Lower lobe of right lung (tissue), 2 donors: ENCODE measurements at places on chromosomes 4 and X. TPM values are rescaled to one million over a fixed set of nuclear protein-coding genes. Genes with fewer than 3 reads are reported as not detected.

The MAGEA2 gene
- total RNA-seq, result not detected

The BEND4 gene
- total RNA-seq, result 1.3 TPM

The SOWAHD gene
- total RNA-seq, result 9.6 TPM

The TMEM35A gene
- total RNA-seq, result 1.5 TPM

The XG gene
- total RNA-seq, result 0.41 TPM

The ADH7 gene
- 0.47 TPM for total RNA-seq

DNA sequence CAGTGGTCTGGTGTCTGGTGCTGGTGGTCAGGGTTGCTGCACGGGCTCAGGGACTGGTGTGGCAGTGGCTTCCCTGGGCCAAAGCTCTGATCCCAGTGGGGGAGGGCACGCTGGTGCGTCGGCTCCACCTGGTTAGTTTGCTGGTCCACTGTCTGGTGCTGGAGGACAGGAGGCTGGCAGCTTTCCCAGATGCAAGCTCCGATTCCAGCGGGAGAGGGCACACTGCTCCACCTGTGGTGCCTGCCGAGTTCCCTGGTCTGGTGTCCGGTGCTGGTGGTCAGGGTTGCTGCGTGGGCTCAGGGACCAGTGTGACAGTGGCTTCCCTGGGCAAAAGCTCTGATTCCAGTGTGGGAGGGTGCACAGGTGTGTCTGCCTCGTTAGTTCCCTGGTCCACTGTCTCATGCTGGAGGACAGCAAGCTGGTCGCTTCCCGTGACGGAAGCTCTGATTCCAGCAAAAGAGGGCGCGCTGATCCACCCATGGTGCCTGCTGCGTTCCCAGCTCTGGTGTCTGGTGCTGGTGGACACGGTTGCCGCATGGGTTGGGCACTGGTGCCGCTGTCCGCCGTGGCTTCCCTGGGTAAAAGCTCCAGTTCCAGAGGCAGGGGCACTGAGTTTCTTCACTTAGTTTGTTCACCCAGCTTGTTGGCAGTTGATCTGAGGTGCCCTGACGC is 5.8 kb downstream of the VMA21 start:
- peak; percentile 42 for DNase-seq

DNA sequence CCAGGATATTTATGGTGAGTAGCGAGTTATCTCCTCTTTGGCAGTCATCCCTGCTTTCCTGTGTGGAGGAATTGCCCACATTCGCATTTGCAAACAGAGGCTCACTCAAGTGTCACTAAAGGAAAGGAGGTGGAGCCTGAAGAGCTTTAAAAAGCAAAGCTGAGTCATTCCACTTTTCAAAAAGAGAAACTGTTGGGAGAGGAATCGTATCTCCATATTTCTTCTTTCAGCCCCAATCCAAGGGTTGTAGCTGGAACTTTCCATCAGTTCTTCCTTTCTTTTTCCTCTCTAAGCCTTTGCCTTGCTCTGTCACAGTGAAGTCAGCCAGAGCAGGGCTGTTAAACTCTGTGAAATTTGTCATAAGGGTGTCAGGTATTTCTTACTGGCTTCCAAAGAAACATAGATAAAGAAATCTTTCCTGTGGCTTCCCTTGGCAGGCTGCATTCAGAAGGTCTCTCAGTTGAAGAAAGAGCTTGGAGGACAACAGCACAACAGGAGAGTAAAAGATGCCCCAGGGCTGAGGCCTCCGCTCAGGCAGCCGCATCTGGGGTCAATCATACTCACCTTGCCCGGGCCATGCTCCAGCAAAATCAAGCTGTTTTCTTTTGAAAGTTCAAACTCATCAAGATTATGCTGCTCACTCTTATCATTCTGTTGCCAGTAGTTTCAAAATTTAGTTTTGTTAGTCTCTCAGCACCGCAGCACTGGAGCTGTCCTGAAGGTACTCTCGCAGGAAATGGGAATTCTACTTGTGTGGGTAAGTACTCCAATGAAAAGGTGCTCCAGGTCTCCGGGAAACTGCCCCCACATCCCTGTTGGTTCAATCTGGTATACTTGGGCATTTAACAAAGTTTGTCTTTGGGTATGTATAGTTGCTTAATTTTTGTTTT is at the start of gene EGF:
TSS of gene EGF (plus strand) at position 178 of the 890 bp plus-strand sequence. CDS start at position 631, 453 bp downstream.
- DNase-seq, result no peak

DNA sequence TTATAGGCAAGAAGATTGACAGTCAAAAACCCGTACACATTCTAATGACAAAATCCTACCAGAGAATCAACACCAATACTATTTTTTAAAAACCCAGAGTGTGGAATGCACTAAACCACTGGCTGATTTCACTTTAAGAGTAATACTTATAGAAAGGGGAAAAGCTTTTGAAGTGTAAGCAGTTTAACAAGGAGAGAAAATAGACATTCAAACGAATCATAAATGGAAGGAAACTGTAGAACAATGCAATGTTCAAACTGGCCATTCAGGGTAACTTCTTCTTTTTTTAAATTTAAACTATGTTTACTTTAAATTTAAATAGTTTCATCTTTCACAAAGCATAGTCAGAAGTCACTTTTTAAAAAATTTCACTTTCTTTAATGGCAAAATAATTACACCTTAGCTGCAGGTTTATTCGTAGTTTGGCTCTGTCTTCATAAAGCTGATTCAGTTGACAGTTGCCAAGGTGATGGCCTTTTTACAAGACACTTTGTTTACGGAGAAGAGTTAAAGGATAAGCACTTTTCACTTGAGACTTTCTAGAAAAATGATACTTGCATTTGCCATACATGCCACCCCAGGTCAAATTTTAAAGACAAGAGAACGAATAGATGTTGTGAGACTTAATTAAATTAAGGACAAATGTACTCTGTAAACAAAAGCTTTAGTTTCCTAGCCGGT is 82.4 kb upstream of the KLF3 start:
- DNase-seq, result no peak

- no peak for DNase-seq
These were observed 46.6 kb upstream of the HS6ST2 start for GRCh38 chrX:133005042-133005441.

DNA sequence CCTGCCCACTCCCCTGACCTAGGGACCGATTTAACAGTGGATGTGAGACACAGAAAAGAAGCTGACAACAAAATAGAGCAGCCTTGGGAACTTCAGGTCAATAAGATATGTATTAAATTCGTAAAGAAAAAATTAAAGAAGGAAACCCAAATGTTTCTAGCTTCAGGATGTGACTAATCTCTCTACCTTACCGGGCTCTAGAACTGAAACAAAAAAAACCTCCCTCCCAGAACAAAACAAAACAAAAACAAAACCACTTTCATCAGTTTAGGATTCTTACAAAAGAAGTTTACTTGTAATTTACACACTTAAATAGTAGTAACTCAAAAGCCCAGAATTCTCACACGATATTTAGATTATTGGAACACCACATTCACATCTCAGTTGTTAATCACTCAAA is 185.8 kb upstream of the RPS6KA3 start:
- DNase-seq, result no peak

- no peak for DNase-seq
These were observed 65.2 kb downstream of the PSAPL1 start for GRCh38 chr4:7369511-7369910.

DNA sequence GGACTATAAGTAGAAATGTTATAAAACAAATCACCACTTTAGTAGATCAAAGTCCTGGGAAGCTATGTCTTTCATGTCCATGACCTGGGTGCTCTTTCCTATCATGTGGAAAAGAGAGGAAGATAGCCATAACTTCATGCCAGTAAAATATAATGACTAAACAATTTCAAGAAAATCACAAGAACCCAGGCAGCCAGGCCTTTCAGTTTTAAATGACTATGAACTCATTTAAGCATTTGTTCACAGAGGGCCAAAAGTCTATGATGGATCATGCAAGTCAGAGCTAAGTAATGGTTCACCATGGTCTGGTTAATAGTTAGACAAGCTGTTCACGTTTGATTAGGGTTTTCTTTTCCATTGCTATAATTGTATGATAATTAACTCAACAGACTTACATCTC is 155.8 kb downstream of the PPARGC1A start:
- no peak for DNase-seq

DNA sequence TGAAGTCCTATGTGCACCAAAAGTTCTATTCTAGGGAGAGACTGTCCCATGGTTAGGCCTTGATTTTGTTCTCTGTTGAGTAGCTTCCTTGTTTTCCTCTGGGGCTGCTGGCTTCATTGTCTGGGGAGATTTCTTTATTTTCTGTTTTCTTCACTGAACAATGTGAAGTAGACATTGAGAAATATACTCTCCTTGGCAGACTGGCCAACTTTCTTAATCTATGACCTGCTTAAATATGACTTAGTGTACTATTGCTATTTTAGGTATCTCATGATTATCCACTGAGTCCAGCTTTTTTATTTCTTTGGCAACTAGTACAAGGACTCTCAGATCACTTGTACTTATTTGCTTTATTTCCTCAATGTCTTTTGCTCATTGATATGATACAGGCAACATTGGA is 1594.6 kb downstream of the ARAP2 start:
- no peak for DNase-seq

- no peak for DNase-seq
These were observed 297.4 kb upstream of the SFRP2 start for GRCh38 chr4:154086247-154086646.

- peak; percentile 46 for DNase-seq
These were observed at the start of gene SCML2 for GRCh38 chrX:18354369-18355223. SCML2 (minus strand) TSS chrX:18354688; CDS start chrX:18334071, 20,617 bp downstream.

DNA sequence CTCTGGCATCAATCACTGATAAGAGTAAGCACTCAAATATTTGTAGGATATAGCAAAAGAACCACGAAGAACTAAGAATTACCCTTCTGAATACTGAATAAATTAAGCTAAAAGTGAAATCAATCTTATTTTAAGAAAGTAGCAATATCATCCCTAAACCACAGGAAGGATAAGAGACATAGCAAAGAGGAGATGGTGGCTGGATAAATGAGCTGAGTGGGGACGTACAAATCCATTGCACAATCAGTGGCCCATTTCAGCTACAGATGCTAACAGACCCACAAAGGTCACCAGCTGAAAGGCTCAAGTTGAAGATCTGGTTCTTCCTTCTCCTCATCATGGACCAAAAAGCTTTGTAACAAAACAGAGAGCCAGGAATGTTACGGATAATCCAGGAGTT is 77.1 kb downstream of the SLC9A7 start:
- DNase-seq, result no peak

DNA sequence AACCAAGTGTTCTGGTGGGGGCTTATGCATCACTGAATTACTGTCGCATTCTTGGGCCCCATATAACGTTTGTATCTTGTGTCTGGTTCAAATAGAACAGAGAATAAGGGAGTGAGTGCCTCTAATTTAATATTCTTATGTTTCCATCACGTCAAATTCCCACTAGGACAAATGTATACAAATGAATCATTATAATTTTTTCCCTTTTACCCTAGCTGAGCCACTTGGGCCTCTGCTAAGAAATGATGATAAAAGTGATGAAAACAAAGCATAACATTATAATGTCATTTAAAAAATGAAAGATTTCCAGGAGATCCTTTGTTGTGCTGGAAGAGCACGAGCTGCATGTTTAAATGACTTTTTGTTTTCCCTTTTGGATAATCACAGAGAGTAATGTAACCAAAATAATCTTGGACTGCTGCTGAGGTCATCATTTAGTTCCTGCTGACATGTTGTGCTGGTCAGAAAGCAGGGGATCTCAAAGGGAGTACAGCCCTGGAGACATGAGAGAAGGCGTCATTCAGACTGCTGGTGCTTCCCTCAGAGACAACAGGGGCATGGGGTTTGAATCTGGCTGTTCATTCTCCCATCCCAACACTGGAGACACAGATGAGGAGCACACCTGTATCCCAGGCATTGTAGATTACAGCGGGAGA is 105.1 kb upstream of the SCOC start:
- no peak for DNase-seq

GRCh38 chr4:15799701-15800100 is 21.6 kb downstream of the CD38 start:
- no peak for DNase-seq

DNA sequence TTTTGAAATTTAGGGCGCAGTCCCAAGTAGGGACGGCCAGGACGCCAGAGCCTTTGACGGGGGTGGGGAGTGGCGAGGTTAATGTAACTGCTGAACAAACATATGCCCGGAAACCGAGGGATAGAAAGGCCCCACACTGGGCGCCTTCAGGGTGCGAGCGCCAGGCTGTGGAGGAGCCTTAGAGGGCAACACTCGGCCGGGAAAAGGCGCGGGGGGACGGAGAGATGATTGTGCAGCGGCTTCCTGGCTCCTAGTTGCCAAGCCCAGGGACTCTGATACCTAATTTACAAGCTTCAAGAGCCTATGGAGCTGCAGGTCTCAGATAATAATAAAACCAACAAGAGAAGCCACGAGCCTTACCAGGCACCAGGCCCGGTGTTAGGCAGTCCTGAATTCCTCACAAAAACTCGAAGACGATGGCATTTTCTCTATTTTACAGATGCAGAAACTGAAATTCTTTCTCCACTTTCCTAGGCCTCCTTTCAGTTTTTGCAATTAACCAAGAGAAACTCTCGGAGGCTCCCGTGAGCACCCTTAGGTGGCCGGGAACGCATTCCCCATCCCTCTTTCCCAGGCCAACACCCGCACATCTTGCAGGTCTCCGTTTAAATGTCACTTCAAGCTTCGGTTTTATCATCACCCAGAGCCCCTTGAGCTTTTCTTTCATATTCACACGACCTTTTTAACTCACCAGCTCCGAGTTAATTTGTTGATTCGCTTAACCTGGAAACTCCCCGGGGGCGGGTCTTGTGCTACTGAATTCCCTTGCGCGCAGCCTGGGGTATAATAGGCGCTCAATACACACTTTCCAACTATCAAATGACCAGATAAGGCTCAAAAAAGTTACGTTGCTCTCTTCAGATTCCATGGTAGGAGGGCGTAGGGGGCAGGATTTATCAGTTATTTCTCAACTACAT is 6.4 kb upstream of the GSX2 start:
- no peak for DNase-seq

- no peak for DNase-seq
These were observed 15.2 kb downstream of the GEMIN8 start for GRCh38 chrX:14014526-14014925.

- DNase-seq, result no peak
These were observed 138.7 kb downstream of the VSIG4 start for GRCh38 chrX:65900850-65901844.

DNA sequence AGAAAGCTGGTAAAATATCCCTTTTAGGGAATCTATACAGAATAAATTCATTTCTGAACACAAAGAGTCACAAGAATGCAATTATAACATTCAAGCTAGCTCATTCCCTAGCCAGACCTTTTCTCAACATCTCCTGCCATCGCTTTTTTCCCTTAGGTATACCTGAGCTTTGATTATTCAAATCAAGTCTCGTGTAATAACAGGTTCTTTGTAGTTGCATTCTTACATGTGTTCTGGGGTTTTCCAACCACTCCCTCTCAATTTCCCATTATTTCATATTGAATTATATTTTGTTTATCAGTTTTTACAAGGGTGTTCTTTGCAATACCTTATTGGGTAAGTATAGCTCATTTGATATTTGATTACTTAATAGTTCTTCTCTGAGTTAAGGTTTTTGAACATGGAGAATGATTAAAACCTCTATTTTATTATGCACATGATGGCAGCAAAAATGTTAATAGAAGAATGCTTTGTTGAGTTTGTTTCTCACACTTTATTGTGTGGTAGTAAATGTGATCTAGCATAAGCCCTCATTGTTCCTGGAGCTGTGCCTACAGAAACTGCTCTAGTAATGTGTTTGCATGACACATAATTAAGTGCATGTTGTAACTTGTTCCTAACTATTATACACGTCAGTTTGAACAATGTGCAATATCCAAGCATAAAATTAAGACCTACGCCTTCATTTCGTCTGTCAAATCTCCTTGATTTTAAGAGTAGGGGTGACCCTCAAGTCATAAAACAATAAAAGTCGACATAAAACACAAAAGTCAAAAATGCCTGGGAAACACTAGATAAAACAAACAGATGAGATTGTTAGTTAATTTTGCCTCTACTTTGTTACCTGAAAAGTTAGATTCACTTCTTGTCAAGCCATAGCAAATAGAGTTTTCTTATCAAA is 124.0 kb upstream of the POF1B start:
- no peak for DNase-seq
